ENCODE measurements at places on chromosomes 4 and X.

GRCh38 chr4:80183250-80184052 lies 13.9 kb upstream of the PRDM8 start:
- no peak for DNase-seq

DNA sequence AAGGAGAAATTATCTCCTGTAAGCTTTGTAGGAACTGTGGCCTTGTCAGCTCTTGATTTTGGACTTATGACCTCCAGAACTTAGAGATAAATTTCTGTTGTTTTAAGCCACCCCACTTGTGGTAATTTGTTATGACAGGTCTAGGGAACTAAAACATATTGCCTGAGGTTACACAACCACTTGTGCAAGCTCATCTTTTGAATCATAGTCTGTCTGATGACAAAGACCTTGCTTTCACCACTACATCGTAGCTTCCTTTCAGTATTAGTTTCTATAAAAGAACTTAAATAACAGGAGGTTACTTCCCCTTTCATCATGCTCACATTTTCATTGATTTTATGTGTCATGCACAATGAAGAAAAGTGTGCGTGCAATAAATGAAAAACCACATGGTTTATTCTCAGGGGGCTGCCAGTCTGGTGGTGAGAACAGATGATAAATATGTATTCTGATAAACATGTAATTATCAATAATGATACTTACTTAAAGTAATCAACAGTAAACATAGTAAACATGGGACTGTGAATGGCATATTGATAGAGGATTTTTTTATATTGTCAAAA lies 690.0 kb upstream of the HS3ST1 start:
- no peak for DNase-seq

DNA sequence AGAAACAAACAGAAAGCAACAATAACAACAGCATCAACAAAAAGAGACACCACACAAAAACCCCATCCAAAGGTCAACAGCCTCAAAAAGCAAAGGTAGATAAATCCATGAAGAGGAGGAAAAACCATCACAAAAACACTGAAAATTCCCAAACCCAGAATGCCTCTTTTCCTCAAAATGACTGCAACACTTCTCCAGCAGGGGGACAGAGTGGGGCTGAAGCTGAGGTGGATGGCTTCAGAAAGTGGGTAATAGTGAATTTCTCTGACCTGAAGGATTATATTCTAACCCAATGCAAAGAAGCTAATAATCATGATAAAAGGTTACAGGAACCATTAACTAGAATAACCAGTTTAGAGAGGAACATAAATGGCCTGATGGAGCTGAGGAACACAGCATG lies 888.2 kb downstream of the RAB28 start:
- no peak for DNase-seq

GRCh38 chr4:38072578-38072977 lies 112.4 kb downstream of the PTTG2 start:
- DNase-seq: no peak

GRCh38 chr4:80529026-80529425 lies 193.5 kb downstream of the CFAP299 start:
- DNase-seq: no peak

- DNase-seq: no peak
Observed at GRCh38 chr4:90572996-90573395, 445.8 kb downstream of the CCSER1 start.

- DNase-seq: no peak
Observed at GRCh38 chrX:154093965-154094364, 3.6 kb downstream of the MECP2 start.

GRCh38 chrX:134396174-134396573 lies 63.8 kb upstream of the HPRT1 start:
- no peak for DNase-seq

- peak; percentile 3 for DNase-seq
Observed at GRCh38 chrX:75784680-75785491, at the start of gene MAGEE2. MAGEE2 (minus strand) TSS chrX:75785254; CDS start chrX:75785051, 203 bp downstream.

- no peak for DNase-seq
Observed at GRCh38 chr4:125013891-125014290, 300.9 kb upstream of the FAT4 start.

GRCh38 chrX:151753313-151754046 lies 18.9 kb downstream of the CNGA2 start:
- no peak for DNase-seq

GRCh38 chr4:108607079-108607815 lies 13.1 kb upstream of the RPL34 start:
- DNase-seq: no peak

DNA sequence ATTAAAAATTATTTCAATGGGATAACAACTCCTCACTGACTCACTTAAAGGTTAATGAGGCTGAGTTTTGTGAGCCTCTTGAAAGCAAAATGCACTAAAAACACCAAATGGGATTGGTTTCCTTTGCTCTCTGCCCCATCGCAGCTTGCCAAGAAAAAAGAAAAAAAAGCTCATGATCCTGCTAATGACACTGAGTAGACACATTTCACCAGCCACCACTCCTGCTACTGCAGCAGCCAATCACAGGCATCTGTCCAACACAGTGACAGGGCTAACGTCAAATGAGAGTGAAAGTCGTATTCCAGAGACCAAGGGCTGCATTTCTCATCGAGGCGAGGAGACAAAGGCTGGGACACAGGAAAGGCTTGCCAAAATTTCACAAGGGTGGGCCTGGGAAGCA lies 5.2 kb downstream of the APBB2 start:
- DNase-seq: no peak

- no peak for DNase-seq
Observed at GRCh38 chr4:1265351-1265750, 16.4 kb upstream of the CTBP1 start.

- DNase-seq: no peak
Observed at GRCh38 chrX:102765217-102765616, 44.7 kb downstream of the GPRASP3 start.

DNA sequence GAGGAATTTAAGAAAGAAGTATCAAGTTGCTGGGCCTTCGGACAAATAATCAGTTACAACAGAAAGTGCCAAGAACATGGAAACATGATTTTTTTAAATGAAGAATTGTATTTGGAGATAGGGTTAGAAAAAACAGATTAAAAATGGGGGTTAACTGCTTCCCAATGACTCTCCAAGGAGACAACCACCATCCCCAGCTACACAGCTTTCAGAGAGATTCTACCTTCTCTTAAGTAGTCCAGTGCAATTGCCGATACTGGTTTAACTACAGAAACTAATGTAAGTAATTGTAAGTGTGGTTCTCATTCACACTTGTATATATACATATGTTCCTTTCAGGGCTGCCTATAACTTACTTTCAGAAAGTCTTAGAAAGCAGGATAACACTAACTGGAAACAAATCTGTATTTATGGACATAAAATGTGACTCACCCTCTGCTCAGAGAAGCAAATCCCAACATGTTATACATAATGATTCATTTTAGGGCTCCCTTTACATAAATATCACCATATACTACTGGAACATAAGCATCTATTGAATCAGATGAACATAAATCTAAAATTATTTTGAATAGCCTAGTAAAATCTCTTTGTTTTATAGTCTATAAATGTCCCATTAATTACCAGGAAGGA lies 248.9 kb upstream of the UGT8 start:
- DNase-seq: no peak

GRCh38 chr4:13953083-13953482 lies 325.6 kb upstream of the BOD1L1 start:
- no peak for DNase-seq

DNA sequence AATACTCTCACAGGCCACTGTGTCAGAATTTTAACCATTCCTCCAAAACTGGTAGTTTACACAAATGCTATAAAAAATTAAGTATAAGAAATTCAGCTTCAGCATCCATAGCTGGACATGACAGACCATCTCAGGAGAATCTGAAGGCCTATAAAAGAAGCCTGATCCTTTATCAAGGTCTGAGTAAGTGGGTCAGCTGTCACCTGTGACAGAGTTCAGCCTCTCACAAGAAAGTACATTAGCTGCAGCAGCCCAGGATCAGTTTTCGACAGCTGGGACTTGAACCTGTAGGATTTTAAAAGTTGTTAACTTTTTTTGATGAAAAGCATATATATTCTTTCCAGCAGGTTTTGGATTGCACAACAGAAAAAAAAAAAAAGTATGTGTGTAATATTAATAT lies 60.7 kb downstream of the PPP3CA start:
- DNase-seq: no peak

DNA sequence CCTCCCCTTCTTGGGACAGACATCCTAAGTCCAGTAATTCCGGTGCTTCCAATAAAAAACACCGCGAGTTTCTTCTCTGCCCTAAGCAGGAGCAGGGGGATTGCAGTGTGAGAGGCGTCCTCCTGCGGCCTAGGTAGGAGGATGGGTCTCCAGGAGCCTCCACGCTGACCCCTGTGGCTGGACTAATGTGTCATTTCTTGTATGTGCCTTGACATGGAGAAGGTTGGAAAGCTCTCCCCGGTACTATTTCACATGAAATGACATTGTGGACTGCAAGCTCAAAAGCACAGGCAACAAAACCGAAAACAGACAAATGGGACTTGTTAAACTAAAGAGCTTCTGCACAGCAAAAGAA lies 66.6 kb upstream of the ENPP6 start:
- no peak for DNase-seq

DNA sequence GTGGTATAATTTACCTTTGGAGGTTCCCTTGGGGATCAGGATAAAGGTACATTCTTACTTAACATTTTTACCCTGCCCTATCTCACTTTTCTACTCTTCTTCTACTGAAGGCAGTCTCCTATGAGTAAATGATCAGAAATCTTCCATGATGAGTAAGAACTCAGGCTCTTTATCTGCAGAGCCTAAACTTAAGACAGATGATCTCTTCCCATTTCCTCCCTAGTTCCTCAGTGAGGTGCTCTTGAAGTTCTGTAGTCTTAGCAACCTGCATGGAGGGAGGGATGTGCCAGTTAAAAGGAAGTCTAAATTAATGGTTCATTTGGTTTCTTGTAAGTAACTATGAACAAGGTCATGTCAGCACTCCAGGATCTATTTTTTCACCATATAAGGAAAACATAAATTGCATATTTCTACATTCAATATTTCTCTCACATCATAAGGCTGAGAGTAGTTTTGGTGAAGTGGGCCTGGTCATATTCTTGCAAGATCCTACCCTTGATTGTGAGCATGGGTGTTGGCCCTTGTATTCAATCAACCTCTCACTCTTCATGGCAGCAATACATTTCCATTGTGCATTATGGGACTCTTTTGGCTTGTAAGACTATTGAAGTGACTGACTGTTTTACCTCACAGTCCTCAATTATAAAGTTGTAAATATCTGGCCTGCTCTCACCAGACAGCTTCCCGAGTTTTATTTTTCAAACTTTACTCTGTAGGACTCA lies 295.5 kb downstream of the SLC7A11 start:
- DNase-seq: no peak

DNA sequence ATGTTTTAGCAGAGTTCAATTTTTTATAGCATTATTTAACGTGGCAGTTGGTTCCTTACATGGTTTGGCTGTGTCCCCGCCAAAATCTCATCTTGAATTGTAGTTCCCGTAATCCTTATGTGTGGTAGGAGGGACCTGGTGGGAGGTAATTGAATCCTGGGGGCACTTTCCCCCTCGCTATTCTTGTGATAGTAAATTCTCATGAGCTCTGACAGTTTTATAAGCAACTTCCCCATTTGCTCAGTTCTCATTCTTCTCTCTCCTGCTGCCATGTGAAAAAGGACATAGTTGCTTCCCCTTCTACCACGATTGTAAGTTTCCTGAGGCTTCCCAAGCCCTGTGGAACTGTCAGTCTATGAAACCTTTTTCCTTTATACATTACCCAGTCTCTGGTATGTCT lies 329.5 kb downstream of the GRIA2 start:
- DNase-seq: no peak

GRCh38 chr4:82906469-82906868 lies 5.9 kb downstream of the THAP9 start:
- DNase-seq: no peak

DNA sequence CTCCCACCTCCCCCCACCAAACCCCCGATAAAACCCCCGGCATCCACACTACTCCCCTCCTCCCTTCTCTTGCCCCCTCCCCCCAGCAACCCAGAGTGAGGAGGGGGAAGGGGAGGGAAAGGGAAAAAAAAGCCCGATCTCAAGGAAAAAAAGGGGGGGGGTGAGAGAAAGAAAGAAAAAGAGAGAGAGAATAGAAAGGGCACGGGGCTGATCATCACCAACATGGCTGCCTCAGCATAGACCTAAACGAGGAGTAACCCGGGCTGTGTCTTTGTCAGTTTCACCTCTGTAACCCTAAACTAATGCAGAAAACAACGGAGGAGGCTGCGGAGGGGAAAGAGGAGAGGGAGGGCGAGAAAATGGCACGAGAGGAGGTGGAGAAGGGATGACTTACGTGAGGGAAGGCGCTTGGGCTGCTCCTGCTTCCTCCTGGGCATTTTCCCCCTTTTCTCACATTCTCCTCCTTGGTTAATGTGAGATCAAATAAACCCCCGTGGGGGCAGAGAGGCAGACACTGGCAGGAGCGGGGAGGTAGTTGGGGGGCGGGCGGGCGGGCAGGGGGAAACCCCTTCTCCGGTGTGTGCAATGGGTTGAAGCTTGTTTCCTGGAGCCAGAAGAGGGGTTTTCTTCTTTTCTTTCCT lies 532 bp downstream of the ZNF827 start:
- DNase-seq: peak; percentile 17

DNA sequence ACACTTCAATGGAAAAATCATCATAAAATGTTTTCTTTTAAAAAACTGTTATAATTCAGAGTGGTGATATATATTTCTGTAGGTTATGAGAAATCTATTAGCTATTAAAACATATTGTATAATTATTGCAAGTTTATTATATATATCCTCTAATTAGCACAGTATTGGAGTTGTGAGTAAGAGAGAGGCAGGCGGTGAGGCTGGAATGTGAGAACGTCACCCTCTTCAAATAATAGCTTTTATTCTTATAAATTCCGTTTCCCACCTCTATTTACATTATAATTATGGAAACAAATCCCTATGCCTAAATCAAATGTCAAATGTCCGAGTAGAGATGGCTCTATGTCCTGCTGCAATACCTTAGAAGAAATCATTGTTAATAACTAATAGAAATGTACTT lies 292.9 kb downstream of the ADGRL3 start:
- DNase-seq: no peak

- no peak for DNase-seq
Observed at GRCh38 chrX:48903290-48903689, 5.6 kb downstream of the PQBP1 start.

DNA sequence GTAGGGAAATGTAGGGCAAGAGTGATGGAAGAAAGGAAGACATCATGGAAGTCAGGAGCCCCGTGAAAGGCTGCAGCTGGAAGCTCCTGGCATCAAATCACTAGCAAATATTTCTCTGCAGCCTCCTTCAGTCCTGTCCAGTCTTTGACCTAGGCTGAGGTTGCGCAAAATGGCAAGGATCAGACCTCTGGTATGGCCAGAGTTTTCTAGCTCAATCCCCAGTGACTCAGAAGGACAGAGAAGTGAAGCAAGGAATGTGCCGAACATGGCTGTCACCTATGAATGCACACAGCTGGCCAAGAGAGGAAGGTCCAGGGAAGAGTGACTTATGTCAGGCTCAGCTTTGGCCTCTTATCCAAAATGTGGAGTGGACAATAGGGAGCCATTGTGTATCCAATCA lies 71.1 kb upstream of the PHOX2B start:
- no peak for DNase-seq

DNA sequence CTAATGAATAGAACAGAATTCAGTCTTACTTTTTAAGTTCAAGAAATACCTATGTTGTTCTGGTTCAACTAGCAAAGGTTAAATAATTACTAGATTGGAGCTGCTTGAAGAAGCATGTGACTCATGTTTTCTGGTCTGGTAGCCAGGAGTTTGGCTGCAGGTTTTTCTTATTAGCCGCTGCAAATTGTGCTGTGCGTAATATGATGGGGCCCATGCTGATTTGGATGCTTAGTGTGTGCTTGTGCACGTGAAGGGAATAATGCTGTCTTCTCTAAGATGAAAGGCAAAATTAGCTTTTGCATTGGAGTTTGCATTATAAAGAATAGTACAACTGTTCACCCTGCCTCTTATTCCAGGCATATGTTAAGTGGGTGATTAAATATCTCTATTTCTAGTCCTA lies 219.6 kb downstream of the SNCA start:
- DNase-seq: no peak

Measured in stimulated activated CD4-positive, alpha-beta T cell treated with anti-CD3 and anti-CD28 coated beads, TNF-alpha, amount 100 ng/mL, for 4 hours (primary cell).